ENCODE measurements at places on chromosomes 13 and 19.

- peak; percentile 42 for DNase-seq
Observed at GRCh38 chr13:31670831-31671617, 68.3 kb upstream of the RXFP2 start.

- DNase-seq = no peak
Observed at GRCh38 chr19:6970443-6970842, 50.8 kb downstream of the MBD3L2B start.

- DNase-seq = no peak
Observed at GRCh38 chr19:43416951-43417623, 2.4 kb downstream of the TEX101 start.

GRCh38 chr13:97905517-97905916 is 48.0 kb upstream of the IPO5 start:
- peak; percentile 31 for DNase-seq

DNA sequence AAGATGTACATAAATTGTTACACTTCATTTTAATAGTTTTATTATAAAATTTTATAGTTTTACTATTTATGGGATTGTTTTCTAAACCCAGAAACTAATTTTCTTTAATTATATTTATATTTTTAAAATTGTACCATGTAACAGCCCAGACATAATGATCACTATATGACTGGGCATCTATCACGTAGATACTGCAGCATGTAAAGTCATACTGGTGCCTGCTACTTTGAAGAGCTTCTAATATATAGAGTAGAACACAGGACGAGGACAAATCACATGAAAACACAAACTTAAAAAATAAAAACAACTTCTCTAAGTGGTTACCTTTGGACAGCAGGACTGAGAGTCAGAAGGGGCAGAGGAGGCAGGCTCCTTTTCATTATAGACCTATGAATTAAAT is 5.3 kb downstream of the ELF1 start:
- no peak for DNase-seq

- DNase-seq = no peak
Observed at GRCh38 chr13:74191410-74191809, 57.2 kb upstream of the KLF12 start.

All from GM03348 (cell line).